ENCODE measurements at places on chromosomes 13 and 19. TPM values are rescaled to one million over a fixed set of nuclear protein-coding genes. Genes with fewer than 3 reads are reported as not detected.

GRCh38 chr13:28394422-28394821, 100.5 kb downstream of the FLT1 start:
- DNase-seq: no peak
- H3K27ac ChIP-seq: no peak overlapping the region
- H3K4me1 ChIP-seq: peaks cover 8% of the 10 kb centered on the region
- H3K36me3 ChIP-seq: no peaks in the 10 kb centered on the region
- H3K4me3 ChIP-seq: no peak overlapping the region

GRCh38 chr13:77184455-77184854, 142.4 kb downstream of the MYCBP2 start:
- no peak overlapping the region for H3K27ac ChIP-seq
- H3K4me3 ChIP-seq: no peak overlapping the region
- no peak for DNase-seq
- no peaks in the 10 kb centered on the region for H3K4me1 ChIP-seq
- H3K36me3 ChIP-seq: peaks cover 50% of the 10 kb centered on the region
- H3K27me3 ChIP-seq: no peaks in the 10 kb centered on the region

- peaks cover 4% of the 10 kb centered on the region for H3K36me3 ChIP-seq
- no peaks in the 10 kb centered on the region for H3K27me3 ChIP-seq
- H3K4me3 ChIP-seq: no peak overlapping the region
- DNase-seq: peak; percentile 91
- H3K27ac ChIP-seq: peak overlapping the region; percentile 89
Observed at GRCh38 chr19:1856698-1857603, 6.4 kb downstream of the KLF16 start.

DNA sequence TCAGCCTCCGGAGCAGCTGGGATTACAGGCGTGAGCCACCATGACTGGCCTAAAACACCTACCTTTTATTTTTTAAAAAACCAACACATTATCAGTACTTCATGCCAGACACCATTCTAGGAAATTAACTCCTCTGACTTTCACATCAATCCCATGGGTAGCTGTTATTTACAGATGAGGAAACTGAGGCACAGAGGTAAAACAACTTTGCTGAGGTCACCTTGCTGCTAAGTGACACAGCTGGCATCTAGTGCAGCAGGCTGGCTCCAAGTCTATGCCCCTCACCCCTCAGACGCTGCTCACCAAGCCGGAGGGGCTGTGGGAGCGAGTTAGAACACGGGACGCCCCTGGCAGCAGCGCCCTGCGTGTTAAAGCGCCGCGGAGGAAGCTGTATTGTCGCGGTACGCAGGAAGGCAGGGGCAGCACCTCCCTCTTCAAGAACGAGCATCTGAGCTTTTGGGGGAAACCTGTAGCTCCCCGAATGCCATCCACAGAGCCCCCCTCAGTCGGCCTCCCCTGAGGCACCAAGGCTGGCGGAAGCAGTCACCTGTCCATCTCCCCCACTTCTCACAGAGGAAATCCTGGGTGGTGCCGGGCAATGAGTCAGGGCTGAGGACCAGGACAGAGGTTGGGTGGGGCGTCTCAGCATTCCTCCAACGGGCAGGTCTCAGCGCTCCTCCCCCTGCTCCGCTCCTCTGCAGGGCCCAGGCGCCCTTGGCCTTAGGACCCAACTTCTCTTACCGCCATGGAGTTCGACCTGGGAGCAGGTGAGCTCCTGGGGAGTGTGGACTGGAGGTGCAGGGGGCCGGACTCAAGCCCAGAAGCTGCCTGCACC, at the start of gene C19orf33:
C19orf33 (plus strand) TSS at position 735 of the 835 bp plus-strand sequence; CDS start at position 746, 11 bp downstream.
- no peaks in the 10 kb centered on the region for H3K4me1 ChIP-seq
- no peaks in the 10 kb centered on the region for H3K36me3 ChIP-seq
- H3K4me3 ChIP-seq: no peak within 1 kb of the TSS
- H3K27me3 ChIP-seq: no peaks in the 10 kb centered on the region
- peak; percentile 90 for DNase-seq

GRCh38 chr13:26872525-26873385, 112.2 kb upstream of the GPR12 start:
- H3K4me1 ChIP-seq: no peaks in the 10 kb centered on the region
- H3K36me3 ChIP-seq: no peaks in the 10 kb centered on the region
- no peak overlapping the region for H3K4me3 ChIP-seq
- peaks cover 40% of the 10 kb centered on the region for H3K27me3 ChIP-seq
- no peak overlapping the region for H3K27ac ChIP-seq

GNG7 gene
- 12.4 TPM for total RNA-seq

JSRP1 gene
- total RNA-seq: 0.66 TPM
